ENCODE measurements at places on chromosomes 5 and 9.
A peak's percentile ranks its signal among the peaks of the same experiment; 100 is the strongest.

- no peak for DNase-seq
Observed at GRCh38 chr9:89498852-89499480, 1.1 kb upstream of the SEMA4D start.

DNA sequence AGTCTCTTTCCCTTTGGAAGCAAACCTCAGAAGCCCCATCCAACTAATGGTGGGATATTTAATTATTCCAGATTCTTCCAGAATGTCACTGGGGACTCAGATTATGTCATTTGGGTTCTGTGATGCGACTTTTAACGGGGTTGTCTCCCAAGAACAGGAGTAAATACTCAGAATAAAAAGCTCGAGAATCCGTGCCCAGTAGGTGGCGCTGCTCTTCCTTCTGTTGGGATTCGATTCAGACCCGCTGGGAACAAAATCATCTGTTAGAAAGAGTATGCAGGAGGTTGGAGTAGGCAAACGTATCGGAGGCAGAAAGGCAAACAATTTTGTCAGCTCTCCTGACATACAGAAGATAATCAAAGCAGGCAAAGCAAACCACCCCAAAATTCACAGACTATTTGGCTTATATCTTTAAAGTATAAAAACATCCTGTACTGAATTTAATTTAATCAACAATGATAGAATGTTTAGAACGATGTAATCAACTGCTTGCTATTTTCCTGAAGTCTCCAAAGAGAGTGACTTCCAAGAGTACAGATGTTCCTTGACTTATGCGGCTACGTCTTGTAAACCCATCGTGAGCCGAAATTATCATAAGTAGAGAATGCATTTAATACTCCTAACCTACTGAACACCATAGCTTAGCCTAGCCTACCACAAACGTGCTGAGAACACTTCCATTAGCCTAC, 169.8 kb upstream of the RAI14 start:
- DNase-seq = peak; percentile 65

DNA sequence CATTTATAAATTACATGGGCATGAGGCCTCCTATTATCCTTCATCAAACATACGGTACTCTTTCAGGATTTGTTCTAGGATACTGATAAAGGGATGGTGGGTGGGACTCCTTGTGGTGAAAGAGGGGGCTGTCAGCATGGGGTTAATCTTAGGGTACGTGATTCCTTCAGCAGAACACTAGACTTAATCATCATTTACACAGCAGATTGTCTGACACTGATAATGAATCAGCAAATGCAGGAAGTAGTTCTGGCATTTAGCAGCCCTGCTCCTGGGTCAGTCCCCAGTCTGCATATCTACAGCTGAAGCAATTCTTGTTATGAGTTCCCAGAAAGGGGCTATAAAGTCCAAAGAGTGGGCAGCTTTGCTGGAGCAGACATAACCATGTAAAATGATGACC, 384.6 kb downstream of the SPOCK1 start:
- DNase-seq = no peak

- DNase-seq = no peak
Observed at GRCh38 chr9:104025945-104026344, 68.2 kb upstream of the SMC2 start.

- DNase-seq = no peak
Observed at GRCh38 chr5:10688651-10689171, 72.3 kb downstream of the DAP start.

DNA sequence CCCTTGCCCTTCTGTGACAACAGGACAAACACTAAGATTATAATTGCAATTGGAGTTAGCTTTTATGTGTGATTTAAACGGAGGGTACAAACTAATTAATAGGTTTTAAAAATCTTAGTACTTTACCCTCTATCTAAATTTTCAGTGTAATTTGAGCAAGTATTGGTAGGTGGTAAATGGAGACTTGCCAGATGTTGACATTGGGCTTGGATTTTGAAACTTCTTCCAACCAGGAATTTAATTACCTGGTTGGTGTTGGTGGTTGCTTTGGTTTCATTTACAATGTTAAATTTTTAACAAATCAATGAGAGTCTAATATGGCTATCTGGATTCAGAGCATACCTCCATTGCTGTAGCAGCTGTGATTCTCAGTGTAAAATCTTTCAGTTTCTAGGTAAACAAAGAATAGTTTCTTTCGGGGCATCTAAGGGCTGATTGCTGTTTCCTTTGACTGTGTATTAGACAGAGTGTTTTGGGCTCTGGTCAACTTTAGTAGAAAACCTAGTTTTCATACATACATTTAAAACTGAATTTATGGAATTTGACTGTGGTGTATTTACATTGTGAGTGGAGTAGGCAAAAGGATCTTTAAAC, 1.9 kb downstream of the DAPK1 start:
- peak; percentile 55 for DNase-seq

- no peak for DNase-seq
Observed at GRCh38 chr9:122197882-122198281, 30.9 kb downstream of the LHX6 start.

GRCh38 chr5:140145818-140146522, 20.2 kb downstream of the IGIP start:
- peak; percentile 76 for DNase-seq

GRCh38 chr9:135334953-135335460, 144.6 kb upstream of the PPP1R26 start:
- no peak for DNase-seq

DNA sequence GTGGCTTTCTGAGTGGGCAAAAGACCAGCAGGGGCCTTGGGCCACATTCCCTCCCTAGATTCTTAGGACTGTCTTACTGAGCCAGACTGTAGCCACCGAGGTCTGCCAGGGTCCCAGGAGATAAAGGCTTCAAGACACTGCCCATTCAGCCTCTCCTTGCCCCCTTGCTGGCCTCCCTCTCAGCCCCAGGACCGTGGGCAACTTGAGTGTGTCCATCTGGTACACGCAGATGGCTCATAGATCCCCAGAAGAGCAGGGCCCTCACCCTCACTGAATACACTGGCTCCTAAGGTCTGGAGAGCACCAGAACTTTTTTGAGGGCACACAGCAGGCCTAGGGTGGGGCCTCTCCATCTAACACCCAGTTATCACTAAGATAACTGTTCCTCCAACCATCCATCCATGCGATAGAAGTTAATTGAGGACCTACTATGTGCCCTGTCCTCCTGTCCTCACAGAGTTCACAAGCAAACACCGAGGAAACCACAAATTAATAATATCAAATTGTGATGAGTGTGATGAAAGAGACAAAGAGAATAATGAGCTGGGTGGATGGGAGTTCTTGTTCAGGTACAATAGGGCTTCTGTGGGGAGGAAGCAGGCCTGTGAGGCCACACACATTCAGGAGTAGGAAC, 4.9 kb upstream of the PDGFRB start:
- DNase-seq = no peak

DNA sequence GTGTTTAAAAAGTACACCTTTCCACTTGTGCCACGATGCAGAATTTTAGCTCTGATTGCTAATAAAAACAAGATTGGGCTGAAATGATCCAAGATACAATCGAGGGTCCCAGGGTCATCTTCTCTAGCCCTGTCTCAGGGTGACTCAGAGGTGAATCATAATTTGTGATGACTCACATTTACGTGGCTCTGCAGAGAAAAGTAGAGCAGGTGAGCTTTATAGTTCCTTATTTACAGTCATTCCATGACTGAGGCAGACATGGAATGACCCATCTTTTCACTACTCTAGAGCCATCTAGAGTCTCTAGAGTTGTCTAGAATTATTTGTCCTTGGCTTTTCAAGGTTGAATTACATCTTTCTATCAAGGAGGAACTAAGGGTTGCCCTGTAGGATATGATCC, 155.2 kb downstream of the GAS1 start:
- no peak for DNase-seq

Data from GM10248 (cell line).